ENCODE measurements at places on chromosomes 11 and 22.
A peak's percentile ranks its signal among the peaks of the same experiment; 100 is the strongest.

- no peak for DNase-seq
Observed at GRCh38 chr11:90189011-90189410, 33.8 kb downstream of the CHORDC1 start.

DNA sequence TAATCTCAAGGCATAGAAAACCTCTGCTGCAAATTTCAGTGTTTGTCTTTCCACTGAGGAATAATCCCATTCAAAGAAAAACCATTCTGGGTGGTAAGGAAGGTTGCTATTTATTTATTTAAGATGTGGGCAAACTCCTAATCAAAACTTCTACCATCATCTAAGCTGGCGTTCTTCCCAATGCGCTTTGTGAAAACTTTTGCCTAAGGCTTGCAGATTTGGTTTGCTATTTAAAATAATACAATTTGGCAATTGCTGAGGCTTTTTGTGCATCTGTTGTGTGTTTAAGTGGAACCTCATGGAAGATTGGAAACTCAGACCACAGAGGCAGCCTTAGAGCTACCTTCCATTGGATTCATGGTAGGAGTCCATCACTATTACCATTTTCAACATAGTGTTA is 309.0 kb downstream of the BLID start:
- DNase-seq: no peak

GRCh38 chr11:43951231-43951630 is 8.8 kb downstream of the C11orf96 start:
- DNase-seq: no peak

DNA sequence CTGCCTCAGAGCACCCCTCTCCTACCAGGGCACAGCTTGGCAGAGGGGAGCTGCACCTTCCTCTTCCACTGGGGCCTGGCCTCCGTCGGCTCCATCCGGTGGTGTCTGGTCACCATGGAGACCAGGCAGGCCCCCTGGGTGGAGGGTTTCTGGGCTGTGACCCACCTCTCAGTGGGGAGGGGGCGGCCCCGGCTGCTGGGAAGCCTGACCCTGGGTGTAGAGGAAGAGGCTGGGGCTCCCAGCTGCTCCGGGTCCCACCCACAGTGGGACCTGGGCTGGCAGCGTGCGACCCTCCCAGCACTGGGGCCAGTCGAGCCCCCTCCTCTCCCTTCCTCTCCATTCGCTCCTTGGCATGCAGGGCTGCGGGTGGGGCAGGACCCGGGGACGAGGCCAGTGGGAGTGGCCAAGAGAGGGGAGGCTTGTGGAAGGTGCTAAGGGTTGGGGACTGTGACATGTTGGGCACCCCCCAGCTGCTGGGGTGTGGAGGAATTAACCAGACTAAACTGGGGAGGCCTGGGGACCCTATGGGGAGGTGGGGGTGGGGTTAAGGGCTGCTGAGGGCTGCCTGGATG is 46.8 kb downstream of the BRSK2 start:
- DNase-seq: no peak

DNA sequence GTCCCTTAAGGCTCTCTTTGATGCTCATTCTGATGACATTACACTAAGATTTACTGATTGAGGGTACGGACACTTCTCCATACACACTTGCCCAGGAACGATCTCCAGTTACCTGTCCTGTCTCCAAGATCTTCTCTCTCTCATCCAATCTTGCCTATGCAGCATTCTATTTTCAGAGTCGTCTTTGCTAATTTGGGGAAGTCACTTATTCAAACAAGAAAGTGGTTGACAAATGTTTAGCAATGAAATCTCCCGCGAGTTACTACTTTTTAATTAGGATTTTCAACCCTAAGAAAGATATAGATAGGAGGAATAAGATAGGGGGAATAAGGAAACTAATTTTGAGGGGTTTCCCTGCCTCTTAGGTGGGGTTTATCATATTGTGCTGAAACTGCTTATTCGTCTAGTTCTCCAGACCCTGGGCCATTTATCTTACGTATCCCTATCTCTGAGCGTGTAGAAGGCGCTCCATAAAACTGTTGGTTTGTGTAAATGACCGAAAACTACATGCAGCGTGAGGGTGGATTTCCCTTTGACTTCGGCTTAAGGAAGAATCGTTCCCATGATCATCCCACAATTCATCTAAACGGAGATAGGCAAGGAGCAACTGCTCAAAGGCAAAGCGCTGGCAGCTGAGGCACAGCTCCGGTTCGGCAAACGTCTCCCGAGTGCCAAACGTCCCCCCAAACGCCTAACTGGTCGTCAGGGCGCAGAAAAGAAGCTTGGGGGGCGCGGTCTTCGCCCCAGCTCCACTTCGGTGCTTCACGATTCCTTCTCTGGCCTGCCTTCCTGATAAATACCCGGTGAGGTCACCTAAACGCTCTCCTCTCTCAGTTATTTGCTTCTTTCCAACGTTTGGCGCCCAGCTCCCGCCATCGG is 804 bp downstream of the APIP start:
- no peak for DNase-seq

GRCh38 chr22:50498322-50498890 is 9.1 kb downstream of the LMF2 start:
- DNase-seq: no peak

DNA sequence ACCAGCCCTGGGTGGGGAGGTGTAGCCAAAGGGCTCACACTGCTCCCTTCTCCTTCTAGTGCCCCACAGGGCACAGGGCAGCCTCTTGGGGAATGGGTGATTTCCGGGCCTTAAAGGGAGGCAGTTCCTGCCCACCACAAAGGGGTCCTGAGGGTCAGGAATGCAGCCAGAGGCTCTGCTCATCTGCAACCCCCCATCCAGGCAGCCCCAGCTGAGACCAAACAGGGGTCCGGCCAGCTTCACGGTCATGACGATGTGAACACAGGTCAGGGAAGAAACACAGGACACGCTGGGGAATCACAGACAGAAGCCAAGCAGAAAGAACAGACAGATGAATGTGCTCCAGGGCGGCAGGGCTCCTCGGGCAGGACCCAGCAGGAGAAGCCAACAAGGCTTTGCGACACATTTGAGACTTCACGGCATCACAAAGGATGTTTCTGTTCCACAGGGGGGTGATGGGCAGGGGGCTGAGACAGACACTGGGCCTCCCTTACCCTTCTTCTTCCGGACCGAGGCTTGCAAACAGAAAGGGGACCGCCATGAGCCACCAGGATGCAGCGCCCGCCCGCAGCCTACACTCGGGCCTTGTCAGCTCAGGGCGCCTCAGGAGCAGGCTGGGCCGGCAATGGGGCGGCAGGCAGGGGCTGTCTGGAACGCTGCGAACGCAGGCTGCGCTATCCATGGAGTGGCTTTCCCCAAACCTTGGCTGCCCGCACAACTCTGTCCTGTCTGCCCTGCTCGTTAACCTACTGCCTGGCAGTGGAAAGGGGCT is 101.9 kb downstream of the CTTN start:
- DNase-seq: no peak

DNA sequence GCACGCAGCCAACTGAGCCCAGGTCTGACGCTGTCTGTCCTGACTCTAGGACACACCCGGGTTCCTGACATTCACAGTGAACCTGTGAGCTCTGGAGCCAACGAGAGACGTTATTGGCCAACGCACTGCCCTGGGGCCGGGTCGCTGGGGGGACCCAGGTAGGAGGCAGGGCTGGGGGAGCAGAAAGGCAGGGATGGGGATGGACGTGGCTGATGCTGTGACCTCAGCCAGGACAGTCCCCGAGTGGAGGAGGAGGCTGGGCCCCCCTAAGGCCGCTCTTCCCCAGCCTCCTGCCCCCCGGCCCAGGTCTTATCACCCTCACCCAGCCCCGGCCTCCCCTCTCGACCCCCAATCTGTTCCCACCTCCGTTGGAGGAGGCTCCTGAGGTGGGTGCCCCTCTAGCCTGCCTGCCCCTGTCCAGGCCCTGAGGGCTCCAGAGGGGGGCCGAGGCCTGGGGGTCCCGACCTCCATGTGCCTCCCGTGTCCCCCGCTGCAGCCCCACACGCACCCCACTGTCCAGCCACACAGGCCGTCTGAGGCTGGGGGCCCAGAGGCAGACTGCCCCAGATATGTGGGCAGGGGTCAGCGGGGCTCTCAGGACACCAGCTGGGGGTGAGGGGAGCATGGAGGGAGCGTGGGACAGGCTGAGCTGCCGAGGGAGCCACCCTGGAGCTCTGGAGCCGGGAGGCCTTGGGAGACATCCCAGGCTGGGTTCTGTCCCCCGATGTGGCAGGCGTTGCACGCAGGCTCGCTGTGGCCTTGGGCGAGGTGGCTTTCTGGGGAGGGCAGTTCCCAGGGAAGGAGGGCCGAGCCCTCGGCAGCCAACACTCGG is 29.2 kb upstream of the MUC5AC start:
- no peak for DNase-seq

GRCh38 chr22:24103301-24103700 is 78.0 kb upstream of the SUSD2 start:
- DNase-seq: no peak

GRCh38 chr22:47813661-47814060 is 1051.2 kb downstream of the TBC1D22A start:
- no peak for DNase-seq

GRCh38 chr22:46714550-46714949 is 23.5 kb downstream of the CERK start:
- DNase-seq: no peak

DNA sequence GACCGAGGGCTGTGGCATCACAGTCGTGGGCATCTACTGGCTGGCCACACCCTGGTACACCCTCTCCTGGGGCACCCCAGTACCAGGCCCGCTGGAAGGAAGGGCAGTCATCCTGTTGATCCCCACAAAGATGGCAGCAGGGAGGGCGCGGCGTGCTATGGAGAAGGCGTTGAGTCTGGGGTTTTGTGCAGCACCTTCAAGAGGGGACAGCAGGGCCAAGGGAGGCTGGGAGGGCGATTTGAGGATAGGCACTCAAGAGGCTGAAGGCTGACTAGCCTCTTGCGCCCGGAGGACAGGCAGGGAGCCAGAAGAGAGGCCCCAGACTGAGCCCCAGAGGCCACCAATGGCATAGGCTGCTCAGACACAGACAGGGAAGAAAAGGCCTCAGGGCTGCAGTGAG is 2.2 kb upstream of the BRSK2 start:
- DNase-seq: no peak

- DNase-seq: no peak
Observed at GRCh38 chr11:126880872-126881271, 119.7 kb downstream of the KIRREL3 start.

DNA sequence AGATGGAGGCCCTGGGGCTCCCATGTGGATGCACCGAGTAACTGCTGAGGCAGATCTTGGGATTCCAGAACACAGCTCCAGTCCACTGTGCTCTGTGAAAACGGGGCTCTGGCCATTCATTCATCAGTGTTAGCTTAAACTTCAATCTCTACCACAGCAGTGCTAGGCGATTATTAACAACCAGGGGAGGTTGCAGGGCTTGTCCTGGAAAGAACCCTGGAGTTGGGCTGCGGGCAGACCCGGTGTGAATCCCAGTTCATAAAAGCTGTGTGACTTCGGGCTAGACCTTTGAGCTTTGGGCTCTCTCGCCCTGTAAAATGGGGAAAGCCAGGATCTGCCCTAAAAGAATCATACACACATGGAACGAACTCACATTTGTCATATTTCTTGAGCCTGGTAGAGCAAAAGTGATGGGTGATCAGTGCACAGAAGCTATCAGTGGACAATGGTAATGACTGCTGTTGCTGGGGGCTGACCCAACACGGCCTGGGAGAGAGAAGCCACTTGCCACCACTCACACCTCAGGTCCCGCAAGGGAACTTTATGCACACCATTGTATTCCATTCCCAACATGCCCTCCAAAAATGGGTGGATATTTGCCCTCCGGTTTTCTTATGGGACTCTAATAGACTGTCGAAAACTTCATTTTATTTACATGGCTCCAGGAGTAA is 15.6 kb upstream of the CRYBB3 start:
- no peak for DNase-seq

- DNase-seq: no peak
Observed at GRCh38 chr22:42964994-42965699, 49.8 kb downstream of the PACSIN2 start.

GRCh38 chr22:36771356-36772063 is 4.4 kb downstream of the IFT27 start:
- no peak for DNase-seq

- DNase-seq: peak; percentile 33
Observed at GRCh38 chr11:45817191-45817590, 12.2 kb downstream of the SLC35C1 start.

GRCh38 chr11:64245797-64246620 is 734 bp downstream of the PPP1R14B start:
- DNase-seq: peak; percentile 60

GRCh38 chr22:42439821-42440674 is 7.8 kb upstream of the NFAM1 start:
- peak; percentile 40 for DNase-seq

GRCh38 chr22:25749420-25750169 is 7.6 kb downstream of the MYO18B start:
- DNase-seq: peak; percentile 39
